Activated CD8-positive, alpha-beta memory T cell treated with anti-CD3 and anti-CD28 coated beads for 48 hours (primary cell): ENCODE measurements at places on chromosomes 12 and 14.

DNA sequence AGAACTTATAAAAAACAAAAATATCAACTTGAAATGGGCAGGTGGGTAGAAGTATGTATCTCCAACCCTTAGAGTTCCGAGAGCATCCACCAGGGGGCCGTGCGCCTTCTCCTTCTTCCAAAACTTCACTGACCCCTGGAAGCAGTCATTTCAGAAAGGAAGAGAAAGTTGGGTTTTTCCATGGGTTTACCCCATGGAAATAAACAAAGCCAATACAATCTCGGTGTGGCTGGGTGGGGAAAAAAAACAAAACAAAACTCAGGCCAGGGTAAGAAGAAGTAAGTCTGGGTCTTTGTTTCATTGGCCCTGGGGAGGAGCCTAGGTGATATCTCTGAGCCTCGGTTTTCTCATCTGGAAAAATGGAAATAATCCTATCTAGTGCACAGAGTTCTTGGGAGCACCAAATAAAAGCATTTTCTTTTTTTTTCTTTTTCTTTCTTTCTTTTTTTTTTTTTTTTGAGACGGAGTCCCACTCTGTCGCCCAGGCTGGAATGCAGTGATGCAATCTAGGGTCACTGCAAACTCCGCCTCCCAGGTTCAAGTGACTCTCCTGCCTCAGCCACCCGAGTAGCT is 33.6 kb upstream of the HNF1A start:
- peak; percentile 44 for DNase-seq

GRCh38 chr14:67529947-67530935 is 2.8 kb upstream of the PLEKHH1 start:
- no peak for DNase-seq

GRCh38 chr12:53213348-53213747 is 6.3 kb upstream of the ITGB7 start:
- DNase-seq = peak; percentile 85

DNA sequence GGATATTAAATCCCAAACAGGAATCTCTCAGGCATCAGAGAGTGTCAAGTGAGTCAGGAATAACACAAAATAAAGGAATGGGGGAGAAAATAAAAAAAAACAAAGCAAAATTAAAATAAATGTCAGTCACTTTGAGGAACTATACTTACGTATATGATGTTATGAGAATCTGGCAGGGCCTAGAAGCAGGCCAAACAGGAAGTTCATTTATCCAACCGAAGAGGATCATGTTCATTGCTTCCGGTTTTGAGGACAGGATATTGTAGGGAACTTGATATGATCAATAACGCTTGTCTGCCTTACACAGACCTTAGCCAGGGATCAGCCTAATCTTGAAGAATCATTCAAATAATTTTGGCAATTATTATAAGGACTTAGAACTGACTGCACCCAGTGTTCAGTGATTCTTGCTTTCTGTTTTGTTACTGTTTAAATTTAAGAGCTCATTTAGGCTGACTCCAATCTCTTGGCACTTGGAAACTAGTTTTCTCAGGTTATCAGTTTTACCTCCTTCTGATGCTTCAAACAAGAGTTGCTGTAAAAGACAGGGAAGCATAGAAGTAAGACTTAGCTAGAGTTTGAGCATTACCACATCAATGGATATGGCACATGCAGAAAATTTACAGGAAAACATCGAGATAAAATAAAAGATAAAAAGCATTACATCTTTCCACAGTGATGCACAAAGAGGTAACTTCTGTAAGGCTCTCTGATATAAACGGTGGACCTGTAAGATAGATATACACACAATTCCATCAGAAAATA is 53.4 kb downstream of the ZFC3H1 start:
- DNase-seq = no peak

GRCh38 chr14:85336817-85337216 is 193.1 kb upstream of the FLRT2 start:
- DNase-seq = no peak

DNA sequence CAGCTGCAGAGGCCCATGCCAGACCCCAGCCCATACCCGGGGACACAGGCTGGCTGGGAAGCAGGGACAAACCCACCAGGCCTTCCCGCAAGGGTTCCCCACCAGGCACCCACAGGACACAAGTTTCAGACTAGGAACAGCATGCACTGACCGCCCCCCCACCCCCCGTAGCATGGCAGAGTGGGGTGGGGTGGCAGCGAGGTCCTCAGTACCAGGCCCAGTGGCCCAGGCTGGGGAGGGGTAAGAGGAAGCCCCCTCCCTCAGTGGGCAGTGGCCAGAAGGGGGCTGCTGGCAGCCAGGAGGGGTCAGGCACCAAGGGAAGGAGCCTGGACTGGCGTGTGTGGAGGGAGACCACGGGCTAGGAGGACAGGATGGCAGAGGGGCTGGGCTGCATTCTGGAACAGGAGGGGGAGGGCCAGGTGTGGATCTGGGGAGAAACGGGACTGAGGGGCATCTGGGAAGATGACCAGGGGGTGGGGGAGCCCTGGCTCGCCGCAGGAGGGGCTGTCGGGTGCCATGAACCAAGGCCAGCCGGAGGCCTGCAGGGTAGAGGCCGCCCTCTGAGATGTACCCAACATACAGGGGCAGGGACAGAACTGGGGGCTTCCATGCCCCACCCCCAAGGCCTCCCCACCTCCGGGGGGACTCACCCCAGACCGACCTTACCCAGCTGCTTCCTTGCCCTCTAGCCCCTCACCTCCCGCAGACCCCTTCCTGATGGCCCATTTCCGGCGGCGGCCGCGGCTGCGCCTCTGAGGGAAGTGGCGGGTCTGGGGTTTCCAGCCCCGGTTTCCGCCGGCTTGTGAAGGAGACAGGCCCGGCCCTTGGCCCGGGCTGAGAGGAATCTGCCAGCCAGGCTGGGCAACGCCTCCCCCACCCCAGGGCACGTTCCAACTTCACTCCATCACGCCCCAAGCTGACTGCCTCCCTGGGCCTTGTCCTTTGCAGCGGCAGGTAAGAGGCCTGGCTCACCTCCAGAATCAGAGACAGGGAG is 5.6 kb upstream of the JAG2 start:
- no peak for DNase-seq

DNA sequence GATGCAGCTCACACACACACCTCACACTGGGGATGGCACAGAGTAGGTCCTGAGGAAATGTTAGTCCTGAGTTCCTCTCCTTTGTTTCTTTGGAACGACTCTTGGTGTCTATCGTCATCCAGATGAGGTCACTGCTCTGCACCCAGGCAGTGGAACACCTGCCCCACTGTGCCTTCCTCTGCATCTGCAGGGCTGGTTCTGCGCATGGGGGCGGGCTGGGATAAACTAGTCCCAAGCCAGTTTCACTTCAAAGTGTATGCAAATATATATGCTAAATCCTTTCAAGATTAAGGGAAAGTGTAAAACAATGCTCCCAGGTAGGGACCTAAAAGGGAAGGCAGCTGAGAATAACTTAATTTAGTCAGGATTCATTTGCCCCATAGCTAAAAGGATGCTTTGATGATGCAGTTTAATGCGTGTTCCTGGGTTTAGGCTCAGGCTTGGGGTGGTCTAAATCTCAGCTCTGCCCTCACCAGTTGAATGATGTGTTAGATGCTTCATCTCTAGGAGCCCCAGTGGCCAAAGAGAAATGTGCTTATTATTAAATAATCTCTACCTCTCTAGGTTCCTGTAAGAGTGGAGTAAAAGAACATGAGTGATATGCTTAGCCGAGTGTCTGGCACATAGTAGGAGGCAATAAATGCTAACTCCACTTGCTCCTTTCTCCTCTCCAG is 47.1 kb upstream of the OVCH1 start:
- DNase-seq = no peak

GRCh38 chr12:118357257-118358007 is 15.3 kb downstream of the TAOK3 start:
- DNase-seq = no peak

DNA sequence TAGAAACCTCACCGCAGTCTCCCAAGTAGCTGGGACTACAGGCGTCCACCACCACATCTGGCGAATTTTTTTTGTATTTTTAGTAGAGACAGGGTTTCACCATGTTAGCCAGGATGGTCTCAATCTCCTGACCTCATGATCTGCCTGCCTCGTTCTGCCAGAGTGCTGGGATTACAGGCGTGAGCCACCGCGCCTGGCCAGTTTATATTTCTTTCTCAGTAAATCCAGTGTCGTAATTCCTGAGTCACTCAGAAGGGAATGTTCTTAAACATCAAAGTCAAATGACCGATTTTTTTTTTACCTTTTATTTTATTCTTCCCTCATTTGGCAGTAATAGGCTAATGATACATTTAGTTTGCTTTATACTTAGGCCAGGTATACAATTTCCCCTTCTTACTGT is 80.5 kb downstream of the FBXO33 start:
- no peak for DNase-seq

DNA sequence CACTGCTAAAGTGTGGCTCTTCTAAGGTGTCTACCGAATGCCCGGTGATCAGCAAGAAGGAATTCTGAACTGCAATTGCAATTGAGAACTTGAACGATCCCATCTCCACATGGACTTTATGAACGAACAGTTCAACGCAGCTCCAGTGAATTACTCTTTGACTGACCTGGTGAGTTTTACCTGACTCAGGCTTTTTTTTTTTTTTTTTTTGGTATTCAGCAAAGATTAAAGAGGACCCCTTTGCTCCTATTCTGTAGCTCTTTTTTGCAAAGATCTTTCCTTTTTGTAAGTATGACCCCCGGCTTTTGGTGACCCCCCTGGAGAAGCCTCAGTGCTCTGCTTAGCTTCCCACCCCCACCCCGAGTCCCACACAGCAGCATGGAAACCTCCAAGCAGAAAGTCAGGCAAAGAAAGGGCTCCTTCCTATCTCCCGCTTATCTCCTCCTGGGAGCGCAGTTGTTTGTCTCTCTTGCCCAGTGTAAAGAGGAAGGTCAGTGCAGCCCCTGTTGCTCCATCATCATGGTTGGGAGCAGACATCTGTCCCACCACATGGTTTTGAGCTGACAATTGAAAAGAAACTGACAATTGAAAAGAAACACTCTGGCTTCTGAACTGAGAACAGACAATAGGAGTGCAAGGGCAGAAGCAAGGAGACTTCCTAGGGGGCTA is 72.1 kb upstream of the DIO3 start:
- DNase-seq = no peak

DNA sequence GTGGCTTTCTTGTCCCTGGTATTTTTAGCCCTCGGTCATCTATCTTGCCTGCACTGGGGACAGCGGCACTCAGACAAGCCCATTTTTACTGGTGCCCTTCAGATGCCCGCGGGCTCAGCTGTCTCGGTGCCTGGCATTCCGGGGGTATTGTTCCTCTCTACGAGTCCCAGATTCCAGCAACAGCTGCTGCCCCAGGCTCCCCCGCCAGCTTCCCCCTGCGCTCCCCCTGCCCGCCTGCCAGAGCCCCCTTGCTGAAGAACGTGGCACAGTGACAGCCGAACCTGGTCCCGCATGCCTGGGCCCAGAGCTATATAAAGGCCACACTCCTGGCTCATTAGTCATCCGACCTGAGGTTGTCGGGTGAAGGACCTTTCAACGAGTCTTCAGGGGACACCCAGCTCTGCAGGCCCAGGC is 10.9 kb upstream of the MYL2 start:
- no peak for DNase-seq

DNA sequence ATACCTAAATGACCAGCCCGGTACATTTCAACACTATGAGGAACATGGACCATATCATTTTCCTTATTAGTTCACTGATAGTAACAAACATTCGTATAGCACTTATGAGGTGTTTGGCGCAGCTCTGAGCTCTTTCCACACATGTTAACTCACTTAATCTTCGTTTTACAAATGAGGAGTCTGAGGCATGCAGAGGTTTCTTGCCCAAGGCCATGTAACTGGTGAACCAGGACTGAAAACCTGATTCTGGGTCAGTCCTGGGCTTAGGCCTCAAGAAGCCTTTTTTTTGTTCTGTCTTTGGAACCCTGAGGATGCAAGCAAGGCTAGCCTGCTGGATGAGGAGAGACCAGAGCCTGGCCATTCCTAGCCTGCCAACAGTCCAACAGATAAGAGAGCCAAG is 55.0 kb downstream of the C14orf132 start:
- no peak for DNase-seq

- no peak for DNase-seq
Observed at GRCh38 chr14:96284008-96284407, 28.0 kb downstream of the BDKRB1 start.

- no peak for DNase-seq
Observed at GRCh38 chr14:50501642-50502041, 30.7 kb downstream of the MAP4K5 start.

GRCh38 chr12:57521525-57522010 is 1.1 kb upstream of the MBD6 start:
- no peak for DNase-seq

- no peak for DNase-seq
Observed at GRCh38 chr12:64611341-64612284, 1.3 kb downstream of the RASSF3 start.

GRCh38 chr14:23321572-23322547 is 603 bp downstream of the PABPN1 start:
- peak; percentile 34 for DNase-seq

DNA sequence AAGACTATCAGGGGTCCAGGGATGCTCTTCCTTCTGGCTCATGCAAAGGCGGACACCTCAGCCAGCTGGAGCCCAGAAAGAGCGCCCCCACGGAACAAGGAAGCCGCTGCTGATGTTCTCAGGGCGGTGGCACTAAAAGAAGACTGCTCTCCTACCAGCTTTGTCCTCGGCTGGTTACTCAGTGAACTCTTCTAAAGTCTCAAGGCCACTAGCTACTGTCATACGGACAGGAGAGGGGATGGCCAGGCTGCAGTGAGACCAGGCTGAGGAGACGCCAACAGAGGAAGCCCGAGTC is 59.6 kb downstream of the CCDC88C start:
- DNase-seq = no peak

DNA sequence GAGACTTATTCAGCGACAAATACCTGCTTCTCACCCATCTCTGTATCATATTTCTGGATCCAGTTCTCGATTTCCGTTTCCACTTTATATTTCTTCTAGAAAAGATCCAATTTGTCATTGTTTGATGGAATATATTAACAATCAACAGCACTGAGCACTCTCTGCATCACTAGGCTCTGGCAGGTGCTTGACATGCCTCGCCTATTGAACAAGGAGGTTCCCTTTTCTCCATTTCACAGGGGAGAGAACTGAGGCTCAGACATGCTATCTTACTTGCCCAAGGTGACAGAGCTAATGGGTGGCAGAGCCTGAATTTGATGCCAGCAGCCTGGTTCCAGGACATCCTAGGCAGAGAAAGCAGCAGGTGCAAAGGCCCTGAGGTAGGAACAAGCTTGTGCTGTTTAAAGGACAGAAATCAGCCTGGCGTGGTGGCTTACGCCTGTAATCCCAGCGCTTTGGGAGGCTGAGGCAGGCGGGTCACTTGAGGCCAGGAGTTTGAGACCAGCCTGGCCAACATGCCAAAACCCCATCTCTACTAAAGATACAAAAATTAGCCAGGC is 12.1 kb downstream of the RITA1 start:
- no peak for DNase-seq

DNA sequence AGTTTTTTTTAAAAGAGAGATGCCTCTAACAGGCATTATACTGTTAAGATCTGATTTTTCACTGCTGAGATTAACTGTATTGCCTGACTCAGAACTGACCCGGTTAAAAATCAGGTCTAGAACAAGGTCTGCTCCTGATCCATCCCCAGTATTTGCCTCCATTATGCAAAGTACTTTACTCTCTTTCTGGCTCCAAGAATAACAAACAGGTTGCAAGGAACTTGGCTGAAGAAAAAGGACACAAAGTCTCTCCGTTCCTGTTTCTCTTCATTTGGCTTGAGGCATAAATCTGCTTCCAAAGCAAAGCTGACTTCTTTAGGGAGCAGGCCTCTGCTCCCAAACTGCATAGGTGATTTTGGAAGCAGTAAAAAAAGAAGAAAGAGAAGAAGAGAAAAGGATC is 199.3 kb upstream of the PDZRN4 start:
- no peak for DNase-seq

GRCh38 chr12:106493531-106493930 is 89.3 kb upstream of the RFX4 start:
- no peak for DNase-seq
